Glutamatergic neuron (in vitro differentiated cells): ENCODE measurements at places on chromosomes 2 and 18.

GRCh38 chr18:58496231-58496630 lies 132.7 kb downstream of the ALPK2 start:
- DNase-seq: no peak

- no peak for DNase-seq
Measured at GRCh38 chr2:159859583-159859982, 61.6 kb upstream of the CD302 start.

DNA sequence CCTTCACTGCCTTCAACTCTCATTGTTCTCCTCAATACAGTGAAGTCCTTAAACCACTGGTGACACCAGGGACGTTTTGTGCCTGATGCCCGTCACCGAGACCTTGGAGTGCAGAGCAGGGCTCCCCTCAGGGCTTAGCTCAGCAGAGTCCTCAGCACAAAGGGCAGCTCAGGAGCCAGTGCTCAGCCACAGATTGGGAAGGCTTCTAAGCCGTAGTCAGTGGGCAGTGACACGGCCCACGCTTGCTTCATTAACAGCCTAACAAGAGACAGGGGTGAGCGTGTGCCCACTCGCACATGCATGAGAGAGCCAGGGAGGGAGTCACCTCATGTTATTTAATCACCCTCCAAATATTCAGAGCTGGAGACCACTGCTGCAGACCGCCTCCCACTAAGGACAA lies 137.5 kb downstream of the SH3RF3 start:
- DNase-seq: no peak

DNA sequence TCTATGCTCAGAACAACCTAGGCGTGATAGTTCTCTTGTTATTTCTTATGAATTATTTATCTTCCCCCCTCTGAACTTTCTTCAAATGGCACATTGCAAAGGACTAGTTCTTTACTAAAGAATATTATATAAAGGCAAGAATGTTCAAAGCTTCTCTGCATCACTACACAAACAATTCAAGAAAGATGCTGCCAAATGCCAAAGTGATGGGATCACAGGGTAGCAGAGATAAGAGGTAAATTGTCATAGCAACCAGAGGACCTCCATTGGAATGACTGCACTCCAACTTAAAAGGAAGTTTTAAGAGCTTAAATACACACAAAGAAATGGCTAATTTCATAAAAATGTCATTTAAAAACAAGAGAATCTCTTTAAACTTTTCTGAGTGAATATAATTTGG lies 72.8 kb downstream of the AQP4 start:
- DNase-seq: no peak

DNA sequence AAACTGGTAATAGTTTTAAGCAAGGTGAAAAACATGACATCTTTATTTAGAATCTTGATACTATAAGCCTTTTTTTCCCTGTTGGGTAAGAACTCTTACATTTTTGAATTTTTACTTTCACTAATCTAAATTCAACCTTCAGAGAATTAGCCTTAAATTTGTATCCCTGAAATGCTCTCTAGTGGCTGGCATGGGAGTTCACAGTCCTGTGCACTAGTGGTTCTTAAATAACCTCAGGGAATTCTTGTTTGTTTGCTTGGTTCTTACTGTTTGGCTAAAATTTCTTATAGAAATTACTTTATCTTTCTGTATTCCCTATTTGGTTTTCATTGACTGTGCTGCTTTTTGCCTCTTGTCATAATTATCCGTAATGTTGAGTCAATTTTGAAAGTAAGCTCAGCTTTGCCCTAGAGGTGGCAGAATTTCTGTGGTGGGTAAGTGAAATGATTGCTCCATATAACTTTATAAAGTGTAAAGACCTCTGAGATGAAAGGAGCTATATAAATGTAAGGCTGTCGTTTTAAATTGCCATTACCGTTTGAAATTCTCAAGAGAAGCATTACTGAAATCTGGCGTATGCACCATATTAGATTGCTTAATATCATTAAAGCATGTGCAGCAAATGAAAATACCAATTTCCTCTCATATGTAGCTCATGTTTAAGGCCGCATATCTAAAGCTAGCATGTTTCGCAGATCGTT lies 391.3 kb upstream of the FIGN start:
- no peak for DNase-seq

DNA sequence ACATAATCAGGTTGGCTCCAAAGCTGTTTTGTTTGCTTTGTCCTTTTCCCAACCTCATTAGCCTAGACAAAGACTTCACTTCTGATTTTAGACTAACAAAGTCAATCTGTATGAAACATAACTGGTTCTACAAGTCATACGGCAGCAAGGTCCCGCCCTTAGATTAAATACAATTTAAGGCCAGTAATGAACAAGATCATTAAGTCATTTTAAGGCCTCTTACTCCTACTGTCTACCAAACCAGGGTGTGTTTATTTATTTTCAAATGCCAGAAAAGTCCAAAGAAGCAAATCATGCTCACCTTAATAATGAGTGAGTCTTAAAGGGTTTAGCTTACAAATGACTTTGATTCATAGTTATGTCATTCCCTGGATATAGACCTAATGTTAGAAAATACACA lies 148.4 kb upstream of the ACVR2A start:
- DNase-seq: no peak

DNA sequence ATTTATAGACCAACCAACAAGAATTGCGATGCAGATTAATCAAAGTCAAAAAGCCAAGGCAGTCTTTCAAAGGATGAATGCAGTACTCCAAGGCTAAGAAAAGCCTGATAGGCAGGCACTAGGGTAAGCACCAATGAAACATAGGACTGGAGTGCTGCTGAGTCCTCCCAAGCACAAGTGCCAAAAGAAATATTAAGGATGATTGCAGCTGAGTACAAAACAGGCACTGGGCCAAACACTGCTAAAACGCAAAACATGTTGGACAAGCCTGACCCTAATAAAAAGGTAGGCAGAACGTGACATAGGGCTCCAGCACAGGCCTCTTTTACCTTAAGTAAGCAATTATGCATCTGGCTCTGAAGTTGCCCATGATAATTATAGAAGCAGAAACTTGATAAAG lies 160.1 kb upstream of the LRP1B start:
- DNase-seq: no peak

- DNase-seq: no peak
Measured at GRCh38 chr2:191515551-191515950, 162.4 kb upstream of the NABP1 start.

GRCh38 chr2:171225302-171225980 lies 64.7 kb upstream of the TLK1 start:
- DNase-seq: no peak
